ENCODE measurements at places on chromosomes 4 and X. TPM values are rescaled to one million over a fixed set of nuclear protein-coding genes. Genes with fewer than 3 reads are reported as not detected.
A peak's percentile ranks its signal among the peaks of the same experiment; 100 is the strongest.

DNA sequence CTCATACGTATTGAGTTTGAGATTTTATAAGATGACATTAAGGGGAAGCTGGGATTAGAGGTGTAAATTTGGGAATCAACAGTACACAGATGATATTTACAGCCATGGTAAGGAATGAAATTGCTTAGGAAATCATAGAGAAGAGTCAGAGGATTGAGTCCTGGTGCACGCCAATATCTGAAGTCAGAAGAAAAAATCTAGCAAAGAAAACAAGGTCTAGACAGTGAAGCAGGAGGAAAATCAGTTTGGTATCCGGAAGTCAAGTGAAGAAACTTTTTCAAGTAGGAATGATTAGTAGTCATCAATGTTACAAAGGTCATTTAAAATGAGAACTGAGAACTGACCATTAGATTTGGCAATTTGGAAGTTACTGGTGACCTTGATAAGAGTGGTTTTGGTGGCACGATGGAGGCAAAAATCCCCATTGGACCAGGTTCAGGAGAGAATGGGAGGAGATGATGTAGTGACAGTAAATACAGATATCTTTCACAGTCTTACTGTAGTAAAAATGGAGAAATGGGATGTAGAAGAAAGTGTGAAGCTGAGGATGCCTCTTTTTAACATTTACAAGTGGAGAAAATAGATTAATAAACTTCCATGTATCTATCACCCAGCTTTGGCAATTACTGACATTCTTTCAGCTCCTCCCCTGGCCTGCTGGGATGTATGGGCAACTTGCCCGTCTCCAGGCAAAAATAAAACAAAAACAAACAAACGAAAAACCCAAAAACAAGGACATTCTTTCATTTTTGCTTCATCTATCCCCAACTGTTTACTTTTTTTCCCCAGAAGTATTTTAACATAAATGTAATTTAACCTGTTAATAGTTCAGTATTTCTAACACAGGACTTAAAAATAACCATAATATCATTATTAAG, 11.4 kb upstream of the GPR34 start:
- H3K27me3 ChIP-seq, result no peaks in the 10 kb centered on the region
- no peak for DNase-seq
- H3K27ac ChIP-seq, result no peak overlapping the region
- no peak overlapping the region for H3K4me3 ChIP-seq

GRCh38 chr4:8157944-8158709, 486 bp downstream of the ABLIM2 start:
- H3K36me3 ChIP-seq, result no peaks in the 10 kb centered on the region
- DNase-seq, result no peak
- H3K4me3 ChIP-seq, result no peak overlapping the region
- H3K27ac ChIP-seq, result no peak overlapping the region

GRCh38 chr4:77636902-77637301, 31.3 kb downstream of the CXCL13 start:
- H3K4me3 ChIP-seq, result no peak overlapping the region
- no peak overlapping the region for H3K27ac ChIP-seq
- no peaks in the 10 kb centered on the region for H3K36me3 ChIP-seq
- no peak for DNase-seq

- no peak overlapping the region for H3K4me3 ChIP-seq
- no peaks in the 10 kb centered on the region for H3K4me1 ChIP-seq
- H3K36me3 ChIP-seq, result no peaks in the 10 kb centered on the region
- peaks cover 9% of the 10 kb centered on the region for H3K27me3 ChIP-seq
- H3K27ac ChIP-seq, result no peak overlapping the region
Observed at GRCh38 chrX:130975947-130976346, 72.9 kb upstream of the ENOX2 start.

GRCh38 chr4:174674305-174674840, 152.1 kb upstream of the HPGD start:
- H3K27ac ChIP-seq, result no peak overlapping the region
- H3K36me3 ChIP-seq, result no peaks in the 10 kb centered on the region
- no peak for DNase-seq
- no peaks in the 10 kb centered on the region for H3K27me3 ChIP-seq
- H3K4me3 ChIP-seq, result no peak overlapping the region

- peak; percentile 69 for DNase-seq
- no peaks in the 10 kb centered on the region for H3K27me3 ChIP-seq
- no peak overlapping the region for H3K4me3 ChIP-seq
- no peaks in the 10 kb centered on the region for H3K4me1 ChIP-seq
Observed at GRCh38 chr4:1604706-1605205, 79.4 kb downstream of the FAM53A start.

GRCh38 chr4:17336986-17337385, 174.9 kb downstream of the QDPR start:
- H3K36me3 ChIP-seq, result no peaks in the 10 kb centered on the region
- no peak overlapping the region for H3K4me3 ChIP-seq
- no peaks in the 10 kb centered on the region for H3K4me1 ChIP-seq
- no peaks in the 10 kb centered on the region for H3K27me3 ChIP-seq

DNA sequence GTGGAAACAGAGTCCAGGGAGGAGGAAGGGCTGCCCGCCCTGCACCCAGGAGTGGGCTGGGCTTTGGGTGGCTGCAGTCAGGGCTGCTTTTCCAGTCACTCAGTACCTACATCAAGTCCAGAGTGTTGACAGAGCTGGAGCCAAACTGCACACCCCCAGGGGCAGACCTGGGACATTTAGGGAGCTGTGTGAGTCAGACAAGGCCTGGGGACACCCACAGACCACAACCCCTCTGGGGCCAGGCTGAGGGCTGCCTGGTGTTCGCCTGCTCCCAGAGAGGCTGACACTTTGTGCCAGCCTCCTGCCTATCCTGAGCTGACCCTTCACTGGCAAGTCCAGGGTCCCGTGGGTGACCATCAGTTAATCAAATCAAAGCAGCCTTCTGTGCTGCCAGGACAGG, 240.0 kb downstream of the BCOR start:
- H3K27ac ChIP-seq, result no peak overlapping the region
- no peaks in the 10 kb centered on the region for H3K36me3 ChIP-seq
- no peaks in the 10 kb centered on the region for H3K4me1 ChIP-seq

DNA sequence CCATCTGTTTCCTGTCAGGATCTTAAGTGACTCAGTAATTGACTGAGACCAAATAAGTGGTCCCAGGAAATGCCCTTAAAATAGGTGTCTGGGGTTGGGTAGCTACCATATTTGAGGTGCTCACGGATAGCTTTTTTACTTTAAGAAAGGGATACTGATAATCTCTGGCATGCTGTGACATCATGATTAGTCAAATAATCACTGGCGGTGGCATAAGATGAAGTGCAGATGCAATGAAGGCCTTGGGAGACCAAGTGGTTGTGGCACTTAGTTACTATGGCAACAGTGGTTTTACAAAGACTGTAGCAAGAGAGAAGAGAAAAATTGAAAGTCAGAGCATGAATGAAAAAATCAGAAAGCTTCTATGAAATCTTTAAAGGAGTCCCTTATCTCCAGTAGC, 114.5 kb upstream of the SLIT2 start:
- no peaks in the 10 kb centered on the region for H3K4me1 ChIP-seq
- H3K36me3 ChIP-seq, result no peaks in the 10 kb centered on the region
- H3K27me3 ChIP-seq, result no peaks in the 10 kb centered on the region
- H3K4me3 ChIP-seq, result no peak overlapping the region
- no peak for DNase-seq
- no peak overlapping the region for H3K27ac ChIP-seq

- H3K4me1 ChIP-seq, result no peaks in the 10 kb centered on the region
- no peak overlapping the region for H3K27ac ChIP-seq
- H3K4me3 ChIP-seq, result no peak overlapping the region
- H3K36me3 ChIP-seq, result no peaks in the 10 kb centered on the region
Observed at GRCh38 chrX:9586992-9587392, 122.1 kb downstream of the TBL1X start.

DNA sequence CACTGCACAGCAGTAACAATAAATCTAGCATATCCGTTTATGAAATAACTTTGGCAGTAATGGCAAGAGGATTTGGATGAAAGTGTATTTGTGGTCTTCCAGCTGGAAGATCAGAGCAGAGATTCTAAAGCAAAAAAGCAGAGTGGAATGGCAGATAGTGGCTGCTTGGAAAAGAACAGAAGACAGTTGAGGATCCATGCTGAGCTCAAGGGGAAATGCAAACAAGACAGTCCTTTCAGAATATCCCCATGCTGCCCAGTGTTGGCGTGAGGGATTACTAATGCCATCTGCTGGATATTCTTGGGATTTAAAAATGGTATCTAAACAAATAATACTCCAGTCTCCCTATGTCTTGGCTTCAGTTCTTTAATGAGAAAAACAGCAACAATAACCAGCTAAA, 629.1 kb upstream of the ATOH1 start:
- H3K27me3 ChIP-seq, result no peaks in the 10 kb centered on the region
- no peak overlapping the region for H3K27ac ChIP-seq
- no peaks in the 10 kb centered on the region for H3K36me3 ChIP-seq
- DNase-seq, result no peak
- H3K4me1 ChIP-seq, result no peaks in the 10 kb centered on the region

- no peak for DNase-seq
- no peaks in the 10 kb centered on the region for H3K27me3 ChIP-seq
- no peak overlapping the region for H3K4me3 ChIP-seq
- H3K4me1 ChIP-seq, result peaks cover 2% of the 10 kb centered on the region
- no peak overlapping the region for H3K27ac ChIP-seq
- H3K36me3 ChIP-seq, result no peaks in the 10 kb centered on the region
Observed at GRCh38 chr4:53128706-53129357, 237.0 kb downstream of the SCFD2 start.

- no peak for DNase-seq
- H3K4me3 ChIP-seq, result no peak overlapping the region
- no peaks in the 10 kb centered on the region for H3K36me3 ChIP-seq
- H3K27ac ChIP-seq, result no peak overlapping the region
- no peaks in the 10 kb centered on the region for H3K27me3 ChIP-seq
Observed at GRCh38 chrX:146831994-146832393, 17.4 kb upstream of the CXorf51A start.

GRCh38 chrX:55908661-55909212, 191.2 kb downstream of the RRAGB start:
- peak; percentile 25 for DNase-seq
- peak overlapping the region; percentile 93 for H3K4me3 ChIP-seq
- H3K27me3 ChIP-seq, result no peaks in the 10 kb centered on the region
- H3K36me3 ChIP-seq, result no peaks in the 10 kb centered on the region
- peak overlapping the region; percentile 57 for H3K27ac ChIP-seq

DNA sequence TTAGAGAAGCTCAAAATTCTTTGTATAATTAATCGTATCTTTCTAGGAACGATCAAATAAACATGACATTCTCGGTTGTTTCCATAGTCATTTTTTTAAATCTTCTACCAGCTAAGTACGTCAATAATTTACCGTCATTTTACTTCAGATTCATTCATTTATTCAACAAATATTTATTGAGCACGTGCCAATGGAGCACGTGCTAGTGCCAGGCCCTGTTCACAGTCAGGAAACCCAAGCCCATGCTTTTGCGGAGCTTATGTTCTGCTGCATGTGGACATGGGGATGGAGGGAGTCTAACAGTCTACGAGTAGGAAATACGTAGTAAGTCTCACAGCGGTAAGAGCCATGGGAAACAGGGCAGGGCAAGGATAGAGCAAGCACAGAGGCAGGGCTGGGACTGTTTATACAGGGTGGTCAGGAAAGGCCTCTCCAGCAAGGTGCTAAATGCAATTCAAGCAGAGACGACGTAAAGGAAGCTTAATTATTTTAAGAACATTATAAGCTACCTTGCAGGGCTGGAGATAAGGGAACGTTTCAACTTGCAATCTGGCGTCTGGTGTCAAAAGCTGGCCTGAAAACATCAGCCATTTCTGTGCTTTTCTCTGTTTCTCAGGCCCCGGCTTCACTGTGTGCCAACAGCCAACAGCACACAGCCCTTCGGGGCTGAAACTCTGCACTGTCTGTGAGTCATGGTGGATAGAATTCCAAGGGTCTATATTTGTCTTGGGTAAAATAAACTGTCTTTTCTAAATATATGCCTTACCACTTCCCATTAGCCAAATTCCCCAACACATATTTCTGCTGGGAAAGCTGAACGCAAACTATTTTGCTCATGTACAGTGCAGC, 517.1 kb upstream of the ZFP42 start:
- no peak overlapping the region for H3K4me3 ChIP-seq
- H3K4me1 ChIP-seq, result no peaks in the 10 kb centered on the region
- no peaks in the 10 kb centered on the region for H3K36me3 ChIP-seq
- H3K27me3 ChIP-seq, result no peaks in the 10 kb centered on the region
- DNase-seq, result no peak
- no peak overlapping the region for H3K27ac ChIP-seq

DNA sequence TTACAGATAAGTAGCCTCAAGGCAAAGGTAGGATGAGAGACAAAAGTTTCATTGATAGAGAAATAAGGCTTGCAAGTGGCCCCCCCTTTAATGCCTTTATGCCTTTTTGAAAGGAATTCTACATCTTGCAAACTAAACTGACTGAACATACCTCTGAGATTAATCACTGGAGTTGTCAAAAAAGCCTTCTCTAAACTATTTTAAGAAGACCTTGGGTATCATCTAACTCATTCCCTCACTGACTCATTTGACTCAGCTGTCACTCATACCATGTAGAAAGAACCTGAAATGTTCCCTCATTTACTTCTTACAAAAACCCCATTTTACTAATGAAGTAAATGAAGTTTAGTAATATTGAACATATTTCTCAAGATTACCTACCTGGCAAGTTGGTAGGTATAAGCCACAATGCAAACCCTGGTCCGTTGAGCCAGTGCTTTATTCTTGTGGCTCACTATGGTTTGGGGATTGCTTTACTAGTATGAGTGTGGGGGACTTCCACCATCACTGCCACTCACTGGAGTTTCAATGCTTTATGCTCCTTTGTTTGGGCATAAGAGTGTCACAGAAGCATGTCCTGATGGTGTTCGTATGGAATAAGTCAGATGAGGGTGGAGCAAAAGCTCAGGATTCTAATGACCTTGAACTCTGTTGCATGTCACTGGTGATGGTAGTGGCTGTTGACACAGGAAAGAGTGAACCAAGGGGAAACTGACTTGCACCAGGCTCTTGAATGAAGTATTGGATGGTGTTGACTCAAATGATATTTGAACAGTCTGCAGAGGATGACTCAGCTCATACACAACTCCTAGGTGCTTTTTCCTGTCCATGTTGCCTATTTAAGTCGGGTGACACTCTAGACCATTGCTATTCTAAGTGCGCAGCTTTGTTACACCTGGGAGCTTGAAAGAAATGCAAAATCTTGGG, 305.5 kb upstream of the EMCN start:
- no peaks in the 10 kb centered on the region for H3K36me3 ChIP-seq
- no peak overlapping the region for H3K27ac ChIP-seq
- no peaks in the 10 kb centered on the region for H3K4me1 ChIP-seq

DNA sequence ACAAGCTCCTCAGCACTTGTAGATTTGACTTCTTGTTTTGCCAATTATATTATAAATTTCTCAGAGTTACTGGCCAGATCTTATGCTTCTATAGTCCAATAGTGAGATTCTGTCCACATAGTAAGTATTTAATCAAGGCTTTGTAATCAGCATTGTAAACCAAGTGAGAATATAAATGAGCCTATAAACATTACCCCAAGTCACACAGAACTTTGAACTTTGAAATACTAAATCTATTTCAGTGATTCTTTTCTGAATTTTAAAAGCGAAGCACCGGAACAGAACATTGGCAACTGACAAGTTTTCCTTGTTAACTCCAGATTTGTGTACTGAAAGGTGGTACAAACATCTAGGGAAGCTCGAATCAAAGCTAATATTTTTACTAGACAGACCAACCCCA, 37.2 kb downstream of the PPM1K start:
- H3K4me1 ChIP-seq, result peaks cover 1% of the 10 kb centered on the region
- H3K27me3 ChIP-seq, result no peaks in the 10 kb centered on the region
- DNase-seq, result no peak
- H3K4me3 ChIP-seq, result no peak overlapping the region
- H3K27ac ChIP-seq, result no peak overlapping the region

Gene PABPC4L
- total RNA-seq, result 3.0 TPM

Gene FHDC1
- 5.9 TPM for total RNA-seq

Gene TIGD4
- total RNA-seq, result 1.1 TPM

Gene PORCN
- total RNA-seq, result 8.9 TPM
